ENCODE measurements at places on chromosomes 7 and 10. TPM values are rescaled to one million over a fixed set of nuclear protein-coding genes. Genes with fewer than 3 reads are reported as not detected.

PRKAR2B gene
- total RNA-seq = 25.6 TPM

SEMA4G gene
- total RNA-seq = 48.6 TPM

CPEB3 gene
- 4.9 TPM for total RNA-seq

ZNF853 gene
- total RNA-seq = 9.0 TPM

ACTL6B gene
- total RNA-seq = not detected

ERVW-1 gene
- total RNA-seq = not detected

CLRN3 gene
- 49.0 TPM for total RNA-seq

- H3K4me3 ChIP-seq = no peak overlapping the region
- H3K36me3 ChIP-seq = no peaks in the 10 kb centered on the region
- DNase-seq = no peak
- peaks cover 10% of the 10 kb centered on the region for H3K4me1 ChIP-seq
These were observed 18.1 kb downstream of the RAPGEF5 start for GRCh38 chr7:22338877-22339276.

DNA sequence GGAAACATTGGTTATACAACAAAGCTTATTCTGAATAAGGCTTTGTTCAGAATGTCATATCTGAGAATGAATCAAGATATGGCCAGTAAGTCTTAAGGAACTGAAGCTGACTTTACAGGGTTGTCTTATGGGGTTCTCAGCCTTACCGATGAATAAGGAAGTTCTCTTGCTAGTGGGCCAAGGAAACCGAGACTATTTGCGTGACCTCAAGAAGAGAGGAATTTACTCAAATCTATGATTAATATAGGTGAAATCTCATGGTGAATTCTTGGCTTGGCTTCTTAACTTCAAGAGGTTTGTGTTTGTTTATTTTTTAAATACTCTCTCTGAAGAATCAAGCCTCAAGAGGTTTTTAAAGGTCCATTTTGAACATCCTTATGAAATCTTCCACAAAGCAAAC, 4.7 kb upstream of the MRLN start:
- H3K36me3 ChIP-seq = no peaks in the 10 kb centered on the region
- no peak overlapping the region for H3K4me3 ChIP-seq
- no peaks in the 10 kb centered on the region for H3K4me1 ChIP-seq

DNA sequence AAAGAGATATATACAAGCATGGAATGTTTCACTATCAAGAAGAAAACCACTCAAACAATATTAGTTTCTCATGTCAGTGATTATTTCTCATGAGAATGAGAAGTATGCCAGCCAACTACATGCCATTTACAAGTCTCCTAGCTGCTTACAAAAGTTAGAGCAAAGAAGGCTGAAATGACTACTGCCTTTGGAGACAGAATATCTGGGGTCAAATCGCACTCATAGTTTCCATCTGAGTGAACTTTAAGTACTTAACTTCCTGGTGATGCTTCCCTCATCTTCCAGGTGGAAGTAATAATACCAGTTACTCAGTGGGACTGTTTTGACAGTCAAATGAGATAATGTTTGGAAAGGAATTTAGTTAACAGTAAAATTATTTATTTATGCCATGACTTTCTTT, 42.0 kb upstream of the RHOBTB1 start:
- no peaks in the 10 kb centered on the region for H3K36me3 ChIP-seq
- H3K27me3 ChIP-seq = no peaks in the 10 kb centered on the region
- H3K4me1 ChIP-seq = peaks cover 5% of the 10 kb centered on the region
- H3K27ac ChIP-seq = no peak overlapping the region
- no peak overlapping the region for H3K4me3 ChIP-seq

DNA sequence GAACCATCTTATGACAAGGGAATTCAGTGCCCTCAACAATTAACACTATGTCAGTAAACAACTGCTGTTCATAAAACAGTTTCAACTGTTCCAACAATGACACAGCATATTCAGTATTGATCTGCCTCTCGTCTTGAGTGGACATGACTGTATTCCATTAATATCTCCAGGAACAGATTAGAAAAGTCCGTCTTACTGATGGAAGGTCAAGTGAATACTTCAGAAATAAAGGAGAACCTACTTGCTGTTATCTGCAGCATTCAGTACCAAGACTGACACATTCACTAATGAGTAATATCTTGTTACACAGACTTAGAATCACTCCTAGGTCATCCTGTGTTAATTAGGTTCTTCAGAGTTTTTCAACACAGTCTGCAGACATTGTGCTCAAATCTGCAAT, 12.1 kb downstream of the KBTBD2 start:
- H3K36me3 ChIP-seq = no peaks in the 10 kb centered on the region
- H3K27me3 ChIP-seq = no peaks in the 10 kb centered on the region
- H3K27ac ChIP-seq = no peak overlapping the region
- H3K4me3 ChIP-seq = no peak overlapping the region

DNA sequence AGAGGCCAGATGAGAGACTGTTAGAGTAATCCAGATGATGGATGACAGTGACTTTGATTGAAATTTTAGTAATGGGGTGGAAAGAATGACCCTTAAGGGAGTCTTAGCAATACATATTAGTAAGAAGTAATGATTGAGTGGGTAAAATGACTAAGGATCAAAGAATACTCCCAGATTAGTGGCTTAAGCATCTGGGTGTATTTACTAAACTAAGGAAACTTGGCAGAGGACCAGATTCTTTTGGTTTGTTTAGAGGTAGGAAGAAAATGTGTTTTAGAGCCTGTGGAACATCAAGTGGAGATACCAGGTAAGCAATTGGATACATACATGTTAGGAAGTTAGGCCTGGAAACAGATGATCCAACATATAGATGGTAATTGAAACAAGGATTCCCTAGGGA, 58.8 kb upstream of the ADRA2A start:
- H3K4me1 ChIP-seq = no peaks in the 10 kb centered on the region
- H3K4me3 ChIP-seq = no peak overlapping the region
- H3K27me3 ChIP-seq = no peaks in the 10 kb centered on the region
- no peaks in the 10 kb centered on the region for H3K36me3 ChIP-seq
- no peak for DNase-seq

GRCh38 chr7:39880556-39880955, 69.5 kb upstream of the CDK13 start:
- peak; percentile 59 for DNase-seq
- H3K4me3 ChIP-seq = no peak overlapping the region
- no peaks in the 10 kb centered on the region for H3K36me3 ChIP-seq
- peaks cover 4% of the 10 kb centered on the region for H3K4me1 ChIP-seq
- peak overlapping the region; percentile 82 for H3K27ac ChIP-seq
- no peaks in the 10 kb centered on the region for H3K27me3 ChIP-seq

DNA sequence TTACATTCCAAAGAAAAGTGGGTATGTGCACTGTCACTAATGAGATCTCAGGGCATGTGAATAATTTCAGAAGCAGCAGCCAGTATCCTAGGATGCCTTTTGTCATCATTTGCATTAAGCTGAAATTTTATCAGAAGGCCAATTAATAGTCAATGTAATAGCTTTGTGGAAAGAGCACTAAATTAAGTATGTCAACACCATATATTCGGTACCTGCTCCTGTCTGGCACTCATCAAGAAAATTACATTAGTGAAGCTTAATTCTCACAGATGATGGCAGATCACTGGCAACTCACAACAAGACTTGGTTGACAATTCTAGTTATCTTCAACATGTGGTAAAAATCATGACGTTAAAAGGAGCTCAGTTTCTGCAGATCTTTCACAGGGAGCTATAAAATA, 271.4 kb downstream of the PARD3 start:
- no peak overlapping the region for H3K4me3 ChIP-seq
- no peaks in the 10 kb centered on the region for H3K27me3 ChIP-seq
- peaks cover 9% of the 10 kb centered on the region for H3K4me1 ChIP-seq
- DNase-seq = no peak

- no peak overlapping the region for H3K4me3 ChIP-seq
- no peaks in the 10 kb centered on the region for H3K27me3 ChIP-seq
- H3K4me1 ChIP-seq = no peaks in the 10 kb centered on the region
- no peaks in the 10 kb centered on the region for H3K36me3 ChIP-seq
- DNase-seq = no peak
- H3K27ac ChIP-seq = no peak overlapping the region
These were observed 139.1 kb downstream of the XPNPEP1 start for GRCh38 chr10:109784236-109784635.

DNA sequence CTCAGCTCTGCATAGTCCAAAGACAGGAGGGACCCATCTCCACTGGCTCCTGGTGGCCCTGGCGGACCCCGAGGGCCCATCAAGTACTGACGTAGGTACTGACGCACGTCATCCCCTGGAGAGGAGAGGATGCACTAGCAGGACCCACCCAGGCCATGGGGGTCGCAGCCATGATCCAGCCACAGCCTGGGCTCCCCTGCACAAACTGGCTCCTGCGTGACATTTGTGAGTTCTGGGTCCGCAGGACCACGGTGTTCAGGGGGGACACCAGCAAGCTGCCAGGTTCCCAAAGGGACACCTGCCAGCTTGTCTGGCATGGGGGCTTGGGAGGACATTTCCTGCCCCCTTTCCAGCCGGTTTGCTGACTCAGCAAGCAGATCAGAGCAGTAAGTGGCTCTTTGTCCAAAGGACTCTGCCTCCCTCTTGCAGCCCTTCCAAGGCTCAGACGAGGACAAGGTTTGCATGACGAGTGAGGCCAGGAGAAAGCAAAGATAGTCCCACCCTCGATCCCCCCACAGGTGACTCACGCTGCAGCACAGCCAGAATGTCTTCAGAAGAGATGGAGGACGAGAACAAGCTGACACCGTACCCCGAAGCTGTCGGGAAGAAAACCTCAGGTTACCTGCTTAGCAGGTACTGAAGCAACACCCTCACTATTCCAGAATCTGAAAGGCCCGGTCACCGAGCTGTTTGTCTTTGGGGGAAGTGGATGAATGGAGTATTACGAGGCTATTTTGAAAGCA, 49.0 kb downstream of the COL17A1 start:
- H3K36me3 ChIP-seq = no peaks in the 10 kb centered on the region
- no peak overlapping the region for H3K4me3 ChIP-seq
- no peaks in the 10 kb centered on the region for H3K27me3 ChIP-seq
- H3K27ac ChIP-seq = no peak overlapping the region
- no peaks in the 10 kb centered on the region for H3K4me1 ChIP-seq

GRCh38 chr7:51035716-51036115, 253.0 kb upstream of the GRB10 start:
- no peak overlapping the region for H3K4me3 ChIP-seq
- no peak for DNase-seq
- H3K36me3 ChIP-seq = no peaks in the 10 kb centered on the region
- H3K27me3 ChIP-seq = no peaks in the 10 kb centered on the region

- no peak overlapping the region for H3K27ac ChIP-seq
- H3K36me3 ChIP-seq = no peaks in the 10 kb centered on the region
- H3K4me1 ChIP-seq = no peaks in the 10 kb centered on the region
- no peaks in the 10 kb centered on the region for H3K27me3 ChIP-seq
- H3K4me3 ChIP-seq = no peak overlapping the region
These were observed 58.6 kb upstream of the COL13A1 start for GRCh38 chr10:69742928-69743602.

GRCh38 chr10:78474743-78475142, 441.1 kb downstream of the RPS24 start:
- H3K4me3 ChIP-seq = no peak overlapping the region
- no peaks in the 10 kb centered on the region for H3K36me3 ChIP-seq
- no peak overlapping the region for H3K27ac ChIP-seq

- H3K4me1 ChIP-seq = no peaks in the 10 kb centered on the region
- DNase-seq = no peak
- no peaks in the 10 kb centered on the region for H3K36me3 ChIP-seq
These were observed 307.8 kb downstream of the GPAM start for GRCh38 chr10:111875725-111876124.

- H3K4me1 ChIP-seq = no peaks in the 10 kb centered on the region
- no peaks in the 10 kb centered on the region for H3K36me3 ChIP-seq
- H3K27me3 ChIP-seq = peaks cover under 1% of the 10 kb centered on the region
These were observed 23.9 kb upstream of the TMEM273 start for GRCh38 chr10:49212076-49212475.

GRCh38 chr7:26538216-26538615, 246.6 kb downstream of the SNX10 start:
- peaks cover 30% of the 10 kb centered on the region for H3K27me3 ChIP-seq
- no peak for DNase-seq
- peaks cover 7% of the 10 kb centered on the region for H3K4me1 ChIP-seq

DNA sequence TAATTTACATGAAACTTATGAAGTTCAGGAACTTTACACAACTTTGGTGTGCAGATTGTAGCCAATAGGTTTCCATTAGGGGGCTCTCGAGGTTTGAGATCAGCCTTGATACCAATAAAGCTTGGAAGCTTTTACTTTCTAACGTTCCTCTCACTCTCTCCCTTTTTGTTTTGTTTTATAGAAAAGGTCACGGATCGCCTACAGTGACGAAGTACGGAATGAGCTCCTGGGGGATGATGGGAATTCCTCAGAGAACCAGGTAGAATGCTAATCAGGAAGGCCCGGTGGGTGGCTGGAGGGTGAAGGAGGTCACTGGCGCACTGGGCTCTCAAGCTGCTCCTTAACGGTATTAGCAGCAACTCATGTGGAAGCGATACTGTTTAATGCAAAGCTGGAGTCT, 79.9 kb downstream of the VTI1A start:
- H3K27ac ChIP-seq = no peak overlapping the region
- no peaks in the 10 kb centered on the region for H3K27me3 ChIP-seq
- peaks cover 4% of the 10 kb centered on the region for H3K4me1 ChIP-seq
- H3K36me3 ChIP-seq = no peaks in the 10 kb centered on the region

- H3K27me3 ChIP-seq = no peaks in the 10 kb centered on the region
- H3K4me1 ChIP-seq = peaks cover 4% of the 10 kb centered on the region
- no peak for DNase-seq
- H3K4me3 ChIP-seq = no peak overlapping the region
These were observed 208.9 kb downstream of the GPR158 start for GRCh38 chr10:25383686-25384085.

DNA sequence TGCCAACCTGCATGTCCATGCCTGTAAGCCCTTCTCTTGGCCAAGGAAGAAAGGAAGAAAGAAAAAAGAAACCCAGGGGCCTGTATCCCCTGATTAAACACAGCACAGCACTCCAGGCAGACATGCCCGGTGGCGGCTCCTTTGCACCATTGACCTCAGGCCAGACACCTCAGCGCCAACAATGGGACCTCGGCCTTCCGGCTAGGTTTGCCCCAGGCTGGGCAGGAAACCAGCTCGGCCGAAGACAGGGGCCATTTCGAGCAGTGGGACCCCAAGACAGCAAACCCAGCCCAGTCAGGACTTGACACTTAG, 2.8 kb downstream of the HOXA10 start:
- H3K4me1 ChIP-seq = peaks cover 14% of the 10 kb centered on the region
- peak overlapping the region; percentile 96 for H3K27ac ChIP-seq
- H3K4me3 ChIP-seq = peak overlapping the region; percentile 34
- H3K27me3 ChIP-seq = peaks cover 100% of the 10 kb centered on the region
- DNase-seq = no peak

All from hepatocyte (in vitro differentiated cells).